Right renal pelvis (tissue), 4 donors: ENCODE measurements at places on chromosomes 16 and 17. TPM values are rescaled to one million over a fixed set of nuclear protein-coding genes. Genes with fewer than 3 reads are reported as not detected.

DNA sequence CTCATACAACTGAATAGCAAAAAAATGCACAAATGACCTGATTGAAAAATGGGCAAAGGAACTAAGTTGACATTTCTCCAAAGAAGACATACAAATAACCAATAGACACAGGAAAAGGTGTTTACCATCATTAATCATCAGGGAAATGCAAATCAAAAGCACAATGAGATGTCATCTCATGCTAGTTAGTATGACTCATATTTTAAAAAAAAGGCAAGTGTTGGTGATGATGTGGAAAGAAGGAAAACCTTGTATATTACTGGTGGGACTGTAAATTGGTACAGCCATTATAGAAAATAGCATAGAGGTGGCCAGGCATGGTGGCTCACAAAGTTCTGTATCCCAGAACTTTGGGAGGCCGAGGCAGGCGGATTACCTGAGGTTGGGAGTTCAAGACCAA lies 232.5 kb upstream of the ZFHX3 start:
- DNase-seq = no peak

DNA sequence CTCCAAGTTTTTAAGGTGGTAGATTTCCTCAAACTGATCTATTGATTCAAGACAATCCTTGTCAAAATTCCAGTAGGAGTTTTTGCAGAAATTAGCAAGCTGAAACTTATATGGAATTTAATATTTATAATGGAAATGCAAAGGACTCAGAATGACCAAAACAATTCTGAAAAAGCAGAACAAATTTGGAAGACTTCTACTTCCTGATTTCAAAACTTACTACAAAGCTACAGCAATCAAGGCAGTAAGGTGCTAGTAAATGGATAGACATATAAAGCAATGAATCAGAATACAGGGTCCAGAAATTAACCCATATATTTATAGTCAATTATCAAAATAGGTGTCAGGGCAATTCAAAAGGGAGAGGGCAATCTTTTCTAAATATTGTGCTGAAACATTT lies 11.8 kb upstream of the IL21R start:
- no peak for DNase-seq

The CENPV gene
- 79.1 TPM for polyA plus RNA-seq

- no peak for DNase-seq
These were observed 4.9 kb upstream of the PGAP6 start for GRCh38 chr16:386641-387156.

GRCh38 chr17:66925811-66926500 lies 38.6 kb upstream of the CACNG4 start:
- no peak for DNase-seq

- DNase-seq = no peak
These were observed 38.2 kb upstream of the ZFHX3 start for GRCh38 chr16:73086108-73086507.

The SLC5A10 gene
- polyA plus RNA-seq = 0.59 TPM

The HOXB6 gene
- 94.7 TPM for polyA plus RNA-seq

DNA sequence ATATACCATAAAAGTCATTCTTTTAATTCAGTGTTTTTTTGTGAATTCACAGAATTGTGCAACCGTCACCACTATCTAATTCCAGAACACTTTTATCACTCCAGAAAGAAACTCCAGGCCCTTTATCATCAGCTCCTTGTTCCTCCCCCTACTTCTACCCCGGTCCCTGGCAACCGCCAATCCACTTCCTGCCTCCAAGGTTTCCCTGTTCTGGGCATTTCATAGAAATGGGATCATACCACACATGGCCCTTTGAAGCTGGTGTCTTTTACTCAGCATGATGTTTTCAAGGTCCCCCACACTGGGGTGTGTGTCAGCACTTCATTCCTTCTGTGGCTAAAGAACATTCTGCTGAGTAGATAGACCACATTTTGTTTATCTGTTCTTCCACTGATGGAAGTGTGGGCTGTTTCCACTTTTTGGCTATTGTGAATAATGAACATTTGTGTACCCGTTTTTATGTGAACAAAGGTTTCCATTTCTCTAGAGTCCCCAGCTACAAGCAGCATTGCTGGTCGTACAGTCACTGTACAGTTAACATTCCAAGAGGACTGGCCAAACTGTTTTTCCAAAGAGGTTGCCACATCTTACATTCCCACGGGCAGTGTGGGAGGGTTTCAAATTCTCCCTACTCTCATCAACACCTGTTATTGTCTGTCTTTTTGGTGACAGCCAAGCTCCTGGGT lies 75.8 kb upstream of the ZNF469 start:
- DNase-seq = no peak

The FBXO39 gene
- 0.11 TPM for polyA plus RNA-seq

DNA sequence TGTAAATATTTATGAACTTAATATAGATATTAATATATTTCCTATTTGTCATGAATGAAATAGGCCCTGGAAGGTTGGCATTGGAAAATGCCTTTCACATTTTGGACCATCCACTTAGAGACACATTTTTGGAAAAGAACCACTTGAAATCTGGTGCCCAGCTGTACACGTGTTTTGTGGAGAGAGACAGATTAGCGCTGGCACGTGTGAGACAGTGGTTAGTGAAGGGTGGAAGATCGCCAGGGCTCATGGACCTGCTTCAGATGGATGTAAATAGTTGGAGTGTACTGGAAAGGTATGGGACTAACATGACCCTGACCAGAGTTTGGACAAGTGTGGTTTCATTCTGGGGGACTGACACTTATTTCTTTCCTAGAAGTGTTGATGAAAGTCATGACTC lies 222.9 kb downstream of the PRKCA start:
- no peak for DNase-seq

DNA sequence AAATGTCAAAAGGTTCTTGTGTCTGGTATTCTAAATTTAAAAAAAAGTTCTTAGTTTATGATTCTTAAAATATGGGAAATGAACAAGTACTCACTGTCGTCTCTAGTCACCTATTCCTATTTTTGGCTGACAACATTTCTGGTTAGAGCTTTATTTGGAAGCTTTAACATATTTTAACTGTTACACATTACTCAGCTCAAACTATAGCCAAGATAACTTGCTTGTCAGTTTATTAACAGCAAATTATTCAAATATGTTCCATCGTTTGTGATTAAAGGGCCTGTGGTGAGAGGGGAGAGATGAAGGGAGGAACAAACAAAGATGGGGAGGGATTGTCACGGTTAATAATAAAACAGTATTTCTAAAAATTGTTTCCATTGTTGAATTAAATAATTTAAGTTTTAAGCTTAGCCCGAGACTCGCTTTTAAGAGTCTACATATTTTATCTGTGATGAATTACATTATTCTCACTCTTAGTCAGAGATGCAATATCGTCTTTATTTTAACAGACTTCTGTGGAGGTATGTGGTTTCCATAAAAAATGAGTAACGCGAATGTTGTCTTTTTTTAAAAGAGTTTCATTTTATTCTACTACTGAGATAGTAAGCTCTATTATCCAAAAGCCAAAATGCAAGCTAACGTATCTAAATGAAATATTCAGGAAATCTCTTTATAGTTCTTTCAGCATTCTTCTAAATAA lies 321.9 kb upstream of the PMFBP1 start:
- no peak for DNase-seq

GRCh38 chr16:21568502-21569189 lies 30.7 kb upstream of the METTL9 start:
- DNase-seq = no peak
